ENCODE measurements at places on chromosomes 1 and 21.
A peak's percentile ranks its signal among the peaks of the same experiment; 100 is the strongest.

- H3K27ac ChIP-seq: no peak overlapping the region
- no peaks in the 10 kb centered on the region for H3K36me3 ChIP-seq
- H3K27me3 ChIP-seq: no peaks in the 10 kb centered on the region
- no peak for DNase-seq
These were observed 48.0 kb upstream of the LRRC52 start for GRCh38 chr1:165495858-165496205.

- DNase-seq: no peak
- peaks cover 10% of the 10 kb centered on the region for H3K4me1 ChIP-seq
- H3K27ac ChIP-seq: no peak overlapping the region
These were observed 42.1 kb downstream of the NOS1AP start for GRCh38 chr1:162111572-162111971.

GRCh38 chr1:22444856-22445255 is 6.8 kb upstream of the ZBTB40 start:
- H3K4me3 ChIP-seq: no peak overlapping the region
- no peak overlapping the region for H3K27ac ChIP-seq
- H3K27me3 ChIP-seq: no peaks in the 10 kb centered on the region
- H3K4me1 ChIP-seq: no peaks in the 10 kb centered on the region
- no peak for DNase-seq
- H3K36me3 ChIP-seq: no peaks in the 10 kb centered on the region

DNA sequence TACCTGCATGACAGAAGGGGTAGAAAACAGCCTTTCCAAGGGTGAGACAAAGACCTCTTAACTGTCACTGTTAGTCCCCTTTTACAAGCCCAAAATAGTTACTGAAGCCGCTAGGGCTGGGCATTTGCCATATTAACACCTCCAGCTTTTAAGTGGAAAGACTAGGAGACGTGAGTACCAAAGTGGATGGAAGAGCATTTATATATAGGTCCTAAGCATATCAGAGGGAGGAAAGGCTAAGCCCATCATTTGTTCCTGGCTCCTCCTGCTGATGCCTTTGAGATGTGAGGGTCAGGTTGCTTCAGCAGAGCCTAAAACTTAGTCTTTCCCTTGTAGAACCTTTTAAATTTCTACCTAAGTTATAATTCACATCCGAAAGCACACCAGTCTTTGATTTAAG is 25.7 kb upstream of the APOBEC4 start:
- H3K4me3 ChIP-seq: no peak overlapping the region
- DNase-seq: no peak
- no peak overlapping the region for H3K27ac ChIP-seq
- no peaks in the 10 kb centered on the region for H3K36me3 ChIP-seq
- peaks cover 6% of the 10 kb centered on the region for H3K4me1 ChIP-seq

GRCh38 chr1:41571041-41571440 is 86.6 kb upstream of the EDN2 start:
- no peak overlapping the region for H3K4me3 ChIP-seq
- peaks cover 3% of the 10 kb centered on the region for H3K27me3 ChIP-seq
- no peaks in the 10 kb centered on the region for H3K36me3 ChIP-seq
- H3K4me1 ChIP-seq: no peaks in the 10 kb centered on the region
- H3K27ac ChIP-seq: no peak overlapping the region
- no peak for DNase-seq

- H3K27me3 ChIP-seq: no peaks in the 10 kb centered on the region
- no peak overlapping the region for H3K27ac ChIP-seq
- H3K4me3 ChIP-seq: no peak overlapping the region
- H3K4me1 ChIP-seq: peaks cover 5% of the 10 kb centered on the region
These were observed 202.7 kb downstream of the RHOU start for GRCh38 chr1:228937851-228938536.

DNA sequence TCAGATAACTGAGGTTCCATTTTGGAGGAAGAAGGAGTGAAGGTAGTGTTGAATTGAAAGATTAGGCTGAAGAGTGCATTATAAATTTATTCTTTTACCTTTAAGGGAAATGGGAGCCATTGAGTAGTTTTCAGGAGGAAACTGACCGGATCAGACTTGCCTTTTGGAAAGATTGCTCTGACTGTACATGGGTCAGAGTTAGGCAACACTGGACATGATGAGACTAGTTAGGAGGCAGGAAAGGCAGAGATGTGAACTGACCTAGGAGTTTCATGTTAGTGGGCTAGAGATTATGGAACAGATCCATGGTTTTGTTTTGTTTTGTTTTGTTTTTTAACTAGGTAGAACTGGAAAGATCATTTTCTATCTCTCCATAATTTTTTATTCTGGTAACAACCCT is 78.2 kb downstream of the SNX7 start:
- H3K27ac ChIP-seq: no peak overlapping the region
- H3K4me3 ChIP-seq: no peak overlapping the region
- DNase-seq: no peak
- no peaks in the 10 kb centered on the region for H3K4me1 ChIP-seq
- H3K27me3 ChIP-seq: no peaks in the 10 kb centered on the region

- H3K27ac ChIP-seq: no peak overlapping the region
- H3K36me3 ChIP-seq: peaks cover 54% of the 10 kb centered on the region
- H3K4me1 ChIP-seq: peaks cover 35% of the 10 kb centered on the region
- DNase-seq: no peak
- H3K27me3 ChIP-seq: no peaks in the 10 kb centered on the region
These were observed 6.2 kb downstream of the C1orf198 start for GRCh38 chr1:230861970-230862595.

DNA sequence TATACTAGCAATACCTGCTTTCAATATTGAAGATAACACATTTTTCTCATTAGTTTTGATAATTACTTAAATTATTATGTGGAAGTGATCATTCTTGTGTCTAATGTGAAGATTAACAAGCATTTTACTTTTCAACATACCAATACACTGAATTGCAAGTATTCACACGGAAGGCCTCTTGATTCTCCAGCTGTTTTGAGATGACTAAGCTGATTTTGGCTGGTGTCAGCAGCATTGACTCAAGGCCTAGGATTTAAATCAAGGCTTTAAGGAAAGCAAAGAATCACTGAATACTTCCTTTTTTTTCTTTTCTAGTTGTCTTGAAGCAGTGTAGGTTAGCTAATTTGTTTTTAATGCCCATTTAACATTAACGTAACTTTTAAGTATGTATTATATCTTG is 373.7 kb downstream of the SRGAP2C start:
- H3K27me3 ChIP-seq: no peaks in the 10 kb centered on the region
- H3K27ac ChIP-seq: no peak overlapping the region
- no peak for DNase-seq
- H3K36me3 ChIP-seq: no peaks in the 10 kb centered on the region

- H3K4me3 ChIP-seq: no peak overlapping the region
- no peaks in the 10 kb centered on the region for H3K36me3 ChIP-seq
These were observed 38.4 kb upstream of the AGL start for GRCh38 chr1:99811747-99812146.

DNA sequence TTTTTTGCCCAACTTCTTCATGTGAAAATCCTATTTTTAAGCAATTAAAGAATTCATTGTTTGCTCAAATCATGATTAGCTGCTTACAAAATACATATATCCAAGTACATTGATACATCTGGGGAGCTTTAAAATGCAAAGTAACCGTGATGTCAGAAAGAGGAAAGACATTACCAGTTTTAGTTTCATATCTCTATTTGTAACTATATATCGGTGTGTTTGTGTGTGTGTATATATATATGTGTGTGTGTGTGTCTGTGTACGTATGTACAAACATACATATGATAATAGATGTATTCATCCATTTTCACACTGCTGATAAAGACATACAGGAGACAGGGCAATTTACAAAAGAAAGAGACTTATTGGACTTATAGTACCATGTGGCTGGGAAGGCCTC is 310.1 kb downstream of the DPYD start:
- H3K4me1 ChIP-seq: no peaks in the 10 kb centered on the region
- no peaks in the 10 kb centered on the region for H3K36me3 ChIP-seq
- H3K4me3 ChIP-seq: no peak overlapping the region
- no peaks in the 10 kb centered on the region for H3K27me3 ChIP-seq
- DNase-seq: no peak

GRCh38 chr1:178688244-178688643 is 36.8 kb upstream of the RALGPS2 start:
- H3K27ac ChIP-seq: no peak overlapping the region
- DNase-seq: no peak
- H3K36me3 ChIP-seq: no peaks in the 10 kb centered on the region

DNA sequence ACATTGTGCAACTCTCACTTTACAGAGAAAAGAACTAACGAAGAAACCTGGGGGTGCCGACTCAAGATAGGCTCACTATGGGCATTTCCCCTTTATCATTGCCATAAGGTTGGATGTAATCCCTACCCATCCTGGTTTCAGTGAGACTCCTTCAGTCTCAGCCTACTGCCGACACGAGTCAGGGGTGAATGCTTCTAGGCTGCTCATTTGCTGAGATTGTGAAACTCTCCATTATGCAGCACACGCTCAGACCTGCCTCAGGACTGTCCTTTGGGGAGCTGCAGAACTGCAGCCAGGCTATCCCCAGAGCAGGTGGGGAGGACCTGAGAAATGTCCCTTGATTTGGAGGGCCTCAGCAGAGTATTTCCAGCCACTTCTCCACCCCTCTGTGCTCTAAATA is 22.2 kb downstream of the TSHB start:
- no peaks in the 10 kb centered on the region for H3K36me3 ChIP-seq
- no peak for DNase-seq
- no peak overlapping the region for H3K4me3 ChIP-seq
- peaks cover 6% of the 10 kb centered on the region for H3K4me1 ChIP-seq

- H3K4me3 ChIP-seq: peak overlapping the region; percentile 60
- no peaks in the 10 kb centered on the region for H3K36me3 ChIP-seq
- peaks cover 35% of the 10 kb centered on the region for H3K4me1 ChIP-seq
- H3K27ac ChIP-seq: no peak overlapping the region
- no peaks in the 10 kb centered on the region for H3K27me3 ChIP-seq
These were observed 1.9 kb downstream of the SORT1 start for GRCh38 chr1:109395602-109396512.

GRCh38 chr1:36516372-36517010 is 33.8 kb upstream of the CSF3R start:
- no peak overlapping the region for H3K4me3 ChIP-seq
- no peaks in the 10 kb centered on the region for H3K36me3 ChIP-seq
- H3K4me1 ChIP-seq: peaks cover 4% of the 10 kb centered on the region
- DNase-seq: peak; percentile 78
- H3K27ac ChIP-seq: no peak overlapping the region

- H3K4me1 ChIP-seq: no peaks in the 10 kb centered on the region
- no peak for DNase-seq
- no peaks in the 10 kb centered on the region for H3K27me3 ChIP-seq
- no peaks in the 10 kb centered on the region for H3K36me3 ChIP-seq
These were observed 95.5 kb downstream of the TNFSF18 start for GRCh38 chr1:172955161-172955815.

GRCh38 chr21:34887725-34888568 is 161.2 kb downstream of the RUNX1 start:
- DNase-seq: no peak
- no peaks in the 10 kb centered on the region for H3K36me3 ChIP-seq
- H3K4me3 ChIP-seq: peak overlapping the region; percentile 44
- peaks cover 97% of the 10 kb centered on the region for H3K27me3 ChIP-seq
- no peak overlapping the region for H3K27ac ChIP-seq
- H3K4me1 ChIP-seq: peaks cover 2% of the 10 kb centered on the region

GRCh38 chr21:43318841-43319781 is 107.8 kb downstream of the SIK1 start:
- H3K27me3 ChIP-seq: no peaks in the 10 kb centered on the region
- H3K27ac ChIP-seq: no peak overlapping the region
- H3K36me3 ChIP-seq: no peaks in the 10 kb centered on the region

GRCh38 chr1:8284127-8284526 is 33.8 kb upstream of the SLC45A1 start:
- H3K4me3 ChIP-seq: no peak overlapping the region
- H3K27ac ChIP-seq: no peak overlapping the region
- no peak for DNase-seq
- peaks cover 4% of the 10 kb centered on the region for H3K4me1 ChIP-seq
- no peaks in the 10 kb centered on the region for H3K36me3 ChIP-seq

DNA sequence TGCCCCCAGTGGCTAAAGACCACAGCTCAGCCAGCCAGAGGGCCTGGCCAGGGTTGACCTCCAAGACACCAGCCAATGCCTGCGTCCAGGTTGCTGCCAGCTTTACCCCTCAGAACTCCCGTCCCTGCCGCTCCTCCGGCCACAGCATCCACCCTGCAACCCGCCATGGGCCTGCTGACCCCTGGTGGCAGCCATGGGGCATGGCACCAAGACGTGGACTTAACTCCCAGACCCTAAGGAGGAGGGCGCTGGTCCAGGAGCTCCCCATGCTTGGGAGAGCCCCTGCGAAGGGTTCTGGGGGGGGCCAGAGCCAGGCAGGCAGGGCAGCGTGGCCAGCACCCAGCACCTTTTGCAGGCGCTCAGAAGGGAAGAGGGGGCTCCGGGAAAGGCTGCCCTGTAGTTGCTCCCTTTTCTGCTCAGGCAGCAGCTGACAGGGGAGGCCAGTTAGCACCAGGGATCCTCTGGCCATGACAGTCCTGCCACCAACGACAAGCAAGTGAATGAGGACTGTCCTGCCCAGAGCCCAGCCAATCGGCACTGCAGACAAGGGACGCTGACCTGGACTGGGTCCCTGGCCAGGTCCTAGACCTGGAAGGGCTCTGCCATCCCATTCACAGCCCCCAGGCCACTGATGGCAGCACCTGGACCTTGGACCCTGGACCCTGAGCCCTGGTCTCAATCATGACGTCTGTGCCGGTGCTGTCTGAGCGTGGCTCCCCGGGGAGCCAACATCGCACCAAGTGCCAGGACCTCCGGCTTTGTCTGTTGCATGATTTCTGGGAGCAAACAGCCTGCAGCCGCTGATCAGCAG is 246.2 kb downstream of the NPHP4 start:
- peaks cover 16% of the 10 kb centered on the region for H3K4me1 ChIP-seq
- peaks cover 13% of the 10 kb centered on the region for H3K27me3 ChIP-seq
- H3K36me3 ChIP-seq: no peaks in the 10 kb centered on the region
- H3K4me3 ChIP-seq: no peak overlapping the region
- H3K27ac ChIP-seq: no peak overlapping the region

- no peaks in the 10 kb centered on the region for H3K4me1 ChIP-seq
- no peaks in the 10 kb centered on the region for H3K27me3 ChIP-seq
- H3K4me3 ChIP-seq: no peak overlapping the region
- no peaks in the 10 kb centered on the region for H3K36me3 ChIP-seq
These were observed 436.3 kb downstream of the PTPRU start for GRCh38 chr1:29672416-29673227.

DNA sequence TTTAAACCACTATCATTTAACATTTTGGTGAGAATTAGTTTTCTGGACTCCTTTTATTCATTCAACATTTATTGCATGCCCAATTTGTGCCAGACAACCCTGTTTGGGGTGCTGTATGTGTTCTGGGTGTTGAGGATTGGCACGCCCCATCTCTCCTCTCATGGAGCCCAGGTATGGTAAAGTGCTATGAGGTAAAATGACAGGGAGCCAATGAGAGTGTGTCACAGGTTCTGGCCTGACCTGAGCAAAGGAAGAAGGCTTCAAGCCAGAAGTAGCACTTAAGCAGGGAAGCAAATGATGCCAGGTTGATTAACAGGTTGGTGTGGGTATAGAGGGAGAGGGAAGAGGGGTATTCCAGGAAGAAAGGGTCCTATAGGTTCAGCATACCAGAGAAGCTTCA is 21.1 kb upstream of the SLC22A15 start:
- no peak overlapping the region for H3K4me3 ChIP-seq
- no peaks in the 10 kb centered on the region for H3K36me3 ChIP-seq
- no peak overlapping the region for H3K27ac ChIP-seq
- DNase-seq: no peak
- no peaks in the 10 kb centered on the region for H3K4me1 ChIP-seq
- H3K27me3 ChIP-seq: no peaks in the 10 kb centered on the region

GRCh38 chr1:38334930-38335592 is 288.5 kb upstream of the POU3F1 start:
- no peak overlapping the region for H3K4me3 ChIP-seq
- H3K4me1 ChIP-seq: no peaks in the 10 kb centered on the region
- H3K36me3 ChIP-seq: no peaks in the 10 kb centered on the region
- DNase-seq: no peak
- peaks cover 3% of the 10 kb centered on the region for H3K27me3 ChIP-seq

GRCh38 chr1:5594056-5594956 is 397.9 kb downstream of the NPHP4 start:
- peaks cover 17% of the 10 kb centered on the region for H3K4me1 ChIP-seq
- H3K27me3 ChIP-seq: no peaks in the 10 kb centered on the region
- no peak for DNase-seq

Data from neuronal stem cell (in vitro differentiated cells).